CD4-positive, alpha-beta T cell treated with Interleukin-21 for 1 hour (primary cell): ENCODE measurements at places on chromosomes 2 and 18.
A peak's percentile ranks its signal among the peaks of the same experiment; 100 is the strongest.

DNA sequence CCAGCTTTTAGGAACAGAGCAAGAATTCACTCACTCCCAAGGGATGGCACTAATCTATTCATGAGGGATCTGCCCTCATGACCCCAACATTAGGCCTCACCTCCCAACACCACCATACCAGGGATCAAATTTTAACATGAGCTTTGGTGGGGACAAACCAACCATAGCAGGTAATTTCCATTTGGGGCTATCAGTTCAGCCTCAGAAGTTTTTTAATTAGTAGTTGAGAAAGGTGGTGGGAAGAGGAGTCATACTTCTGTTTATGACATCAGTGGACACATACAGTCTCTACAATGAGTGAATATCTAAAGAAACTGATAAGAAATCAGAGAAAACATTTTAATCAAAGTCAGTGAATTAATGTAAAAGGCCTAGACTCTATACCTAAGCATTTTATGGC is 59.6 kb upstream of the EMILIN2 start:
- no peak for DNase-seq

DNA sequence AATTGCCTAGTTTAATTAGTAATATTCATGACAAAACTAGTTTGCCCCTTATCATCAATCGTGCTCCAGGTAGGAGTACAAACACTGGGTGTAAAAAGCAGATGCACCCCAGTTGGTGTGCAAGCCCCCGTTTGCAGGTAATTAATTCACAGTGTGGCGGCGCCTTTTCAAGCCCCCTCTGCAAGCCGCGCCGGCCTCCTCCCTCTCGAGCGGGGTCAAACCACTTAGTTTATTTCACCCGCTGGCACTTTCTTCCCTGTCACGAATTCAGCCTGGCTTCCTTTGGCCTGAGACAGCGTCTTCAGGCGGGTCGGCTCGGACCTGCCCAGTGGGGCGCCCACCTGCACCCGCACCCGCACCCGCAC is 64.7 kb upstream of the MAPRE2 start:
- no peak for DNase-seq

DNA sequence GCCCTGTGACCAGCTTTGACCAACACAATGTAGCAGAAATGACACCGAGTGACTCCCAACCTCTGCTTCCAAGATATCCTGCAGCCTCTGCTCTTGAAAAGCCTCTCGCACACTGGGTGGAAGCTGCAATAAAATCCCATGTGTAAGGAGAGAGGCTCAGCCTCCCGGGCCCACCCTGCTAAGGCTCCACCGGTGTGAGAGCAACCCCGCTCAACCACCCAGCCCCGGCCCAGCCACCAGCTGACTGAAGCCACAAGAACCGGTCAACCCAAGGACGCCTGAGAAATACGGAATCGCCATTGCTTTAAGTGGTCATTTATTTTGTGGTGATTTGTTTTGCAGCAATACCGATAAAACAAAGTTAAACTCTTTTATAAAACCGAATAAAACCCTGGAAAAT is 452.8 kb upstream of the SMIM21 start:
- no peak for DNase-seq

DNA sequence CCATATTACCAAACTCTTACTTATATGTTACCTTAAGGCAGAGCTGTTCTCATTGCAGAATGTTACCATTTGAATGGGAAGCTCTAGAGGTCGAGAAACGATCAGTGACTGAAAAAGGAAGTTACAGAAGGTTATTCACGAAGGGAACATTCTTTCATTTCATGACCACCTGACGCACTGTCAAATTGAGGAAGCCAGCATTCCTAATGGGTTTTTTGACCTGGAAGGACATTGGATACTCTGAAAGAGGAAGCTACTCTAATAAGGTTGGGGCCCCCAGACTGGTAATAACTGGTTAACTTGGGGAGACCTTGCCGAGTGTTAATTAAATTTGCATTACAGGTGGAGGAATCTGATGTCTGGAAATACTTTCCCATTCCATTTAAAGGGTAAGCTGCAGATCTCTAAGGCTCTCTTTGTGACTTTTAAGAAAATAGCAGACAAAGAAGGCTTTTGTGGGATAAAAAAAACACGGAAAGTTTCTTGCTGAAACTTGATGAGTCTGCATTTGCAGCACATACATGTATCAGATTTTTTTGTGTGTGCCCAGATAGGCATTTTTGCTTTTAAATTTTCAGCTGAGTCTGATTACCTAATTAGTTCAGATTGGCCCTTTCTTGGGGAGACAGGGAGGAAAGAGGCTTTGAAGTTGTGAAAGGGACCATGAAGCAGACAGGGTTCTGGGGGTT is 137.1 kb downstream of the LTBP1 start:
- no peak for DNase-seq

GRCh38 chr18:45237343-45238098 is 377.8 kb upstream of the SLC14A2 start:
- no peak for DNase-seq

DNA sequence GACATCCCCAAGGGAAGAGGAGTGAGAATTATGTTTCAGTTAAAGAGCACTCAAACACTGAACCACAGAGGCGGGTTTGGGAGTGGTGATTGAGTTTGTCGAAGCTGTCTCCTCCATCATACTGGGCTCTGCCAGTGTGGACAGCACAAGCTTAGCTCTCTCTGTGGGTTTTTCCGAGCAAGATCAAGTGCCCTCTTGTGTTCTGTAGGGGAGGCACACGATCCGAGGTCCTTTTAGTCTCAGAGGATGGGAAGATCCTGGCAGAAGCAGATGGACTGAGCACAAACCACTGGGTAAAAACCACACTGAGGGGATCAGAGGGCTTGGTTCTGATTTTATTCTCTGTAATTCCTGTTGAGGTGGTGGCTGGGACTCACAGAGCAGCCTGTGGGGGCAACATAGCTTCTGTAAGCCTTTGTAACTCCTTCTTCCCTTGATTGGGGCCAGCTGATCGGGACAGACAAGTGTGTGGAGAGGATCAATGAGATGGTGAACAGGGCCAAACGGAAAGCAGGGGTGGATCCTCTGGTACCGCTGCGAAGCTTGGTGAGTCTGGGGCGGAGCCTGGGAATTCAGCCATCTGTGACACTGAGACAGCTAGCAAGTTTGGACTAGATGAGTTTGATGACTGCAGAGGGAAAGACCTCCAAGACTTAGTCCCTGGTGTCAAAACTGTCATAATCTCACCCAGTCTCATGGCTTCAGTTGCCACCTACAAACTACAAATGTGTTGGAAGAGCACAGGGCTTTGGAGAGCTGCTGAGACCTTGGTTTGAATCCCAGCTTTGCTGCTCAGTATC is 2.0 kb downstream of the NAGK start:
- peak; percentile 18 for DNase-seq

- no peak for DNase-seq
Measured at GRCh38 chr18:26700728-26701127, 152.4 kb upstream of the KCTD1 start.

GRCh38 chr2:24206242-24206641 is 31.4 kb downstream of the FAM228A start:
- DNase-seq, result no peak

DNA sequence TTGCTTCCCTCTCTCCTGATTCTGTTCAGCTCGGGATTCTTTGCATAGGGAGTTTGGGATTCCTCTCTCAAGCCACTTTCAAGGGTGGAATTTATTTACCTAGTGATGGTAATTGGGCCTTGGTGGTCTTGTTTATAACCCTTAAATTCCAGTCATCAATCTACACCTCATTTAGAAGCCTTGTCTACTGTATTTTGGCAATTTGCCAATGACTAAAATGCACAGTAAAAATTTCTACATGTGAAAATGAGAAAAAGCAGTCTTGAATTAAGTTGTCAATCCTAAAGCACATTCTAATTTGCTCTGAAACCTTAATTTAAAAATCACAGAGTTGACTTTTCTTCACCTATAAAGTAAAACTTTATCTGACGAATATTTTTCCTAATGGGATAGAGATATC is 749.2 kb upstream of the CRIM1 start:
- no peak for DNase-seq

- DNase-seq, result no peak
Measured at GRCh38 chr2:150693556-150693955, 206.1 kb upstream of the RND3 start.

GRCh38 chr18:47701134-47701533 is 229.3 kb downstream of the SMAD2 start:
- no peak for DNase-seq

GRCh38 chr2:71348302-71348701 is 16.7 kb downstream of the ZNF638 start:
- no peak for DNase-seq

DNA sequence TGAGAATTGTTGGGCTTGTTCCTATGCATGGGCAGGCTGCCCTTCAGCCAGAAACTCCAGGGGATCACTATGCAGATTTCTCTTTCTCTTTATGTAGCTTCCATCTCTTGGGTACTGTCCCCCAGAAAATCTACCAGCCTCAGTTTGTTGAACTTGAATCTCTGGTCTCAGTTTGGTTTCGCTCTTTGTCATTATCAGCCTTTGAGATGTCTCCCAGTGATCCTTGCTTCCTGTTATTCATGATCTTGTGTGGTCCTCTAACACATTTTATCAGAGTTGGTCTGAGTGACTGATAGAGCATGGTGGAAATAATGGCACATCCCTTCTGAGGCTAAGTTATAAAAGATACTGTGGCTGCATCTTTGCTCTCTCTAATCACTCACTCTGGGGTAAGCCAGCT is 7.8 kb downstream of the TMEM87B start:
- no peak for DNase-seq

- no peak for DNase-seq
Measured at GRCh38 chr2:221500501-221501209, 71.4 kb downstream of the EPHA4 start.

- DNase-seq, result no peak
Measured at GRCh38 chr2:48427552-48427951, 102.4 kb upstream of the STON1 start.

DNA sequence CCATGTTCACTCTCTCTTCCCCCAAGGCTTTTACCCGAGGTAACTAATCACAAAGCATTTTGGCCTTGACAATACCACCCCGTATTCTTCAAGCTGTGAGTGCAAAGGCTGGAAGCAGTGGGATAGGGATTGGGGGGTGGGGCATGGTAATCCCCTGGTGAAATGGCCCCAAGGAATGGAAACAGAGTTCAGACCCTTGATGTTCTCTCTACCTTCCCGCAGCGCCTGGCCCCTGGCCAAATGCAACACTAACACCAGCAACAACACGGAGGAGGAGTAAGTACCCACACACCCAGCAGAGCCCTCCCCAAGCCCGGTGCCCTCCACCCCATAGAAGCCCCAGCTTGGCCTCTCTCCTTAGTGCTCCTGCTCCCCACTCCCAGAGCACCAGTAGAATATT is 36.9 kb downstream of the CNGA3 start:
- no peak for DNase-seq

- DNase-seq, result peak; percentile 14
Measured at GRCh38 chr2:206989311-206989710, 50.0 kb downstream of the CPO start.

DNA sequence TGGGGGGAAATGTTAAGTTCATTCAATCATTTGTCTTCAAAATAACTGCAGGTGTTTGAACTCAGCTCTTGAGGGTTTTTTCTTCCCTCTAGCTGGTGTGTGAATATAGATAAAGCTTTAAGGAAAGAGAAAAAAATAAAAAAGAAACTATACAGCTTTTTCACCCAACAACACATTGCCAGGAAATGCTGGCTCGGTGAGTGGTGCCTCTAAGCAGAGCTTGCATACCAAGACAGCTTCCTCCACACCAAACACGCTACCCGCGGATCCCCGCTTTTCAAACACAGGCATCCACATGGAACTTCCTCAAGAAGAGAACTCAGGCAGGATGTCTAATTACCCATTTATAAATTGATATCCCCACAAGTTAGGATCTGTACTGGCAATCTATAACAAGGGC is 69.8 kb upstream of the TANK start:
- DNase-seq, result peak; percentile 39

- DNase-seq, result no peak
Measured at GRCh38 chr2:230765611-230766300, 53.1 kb downstream of the CAB39 start.

DNA sequence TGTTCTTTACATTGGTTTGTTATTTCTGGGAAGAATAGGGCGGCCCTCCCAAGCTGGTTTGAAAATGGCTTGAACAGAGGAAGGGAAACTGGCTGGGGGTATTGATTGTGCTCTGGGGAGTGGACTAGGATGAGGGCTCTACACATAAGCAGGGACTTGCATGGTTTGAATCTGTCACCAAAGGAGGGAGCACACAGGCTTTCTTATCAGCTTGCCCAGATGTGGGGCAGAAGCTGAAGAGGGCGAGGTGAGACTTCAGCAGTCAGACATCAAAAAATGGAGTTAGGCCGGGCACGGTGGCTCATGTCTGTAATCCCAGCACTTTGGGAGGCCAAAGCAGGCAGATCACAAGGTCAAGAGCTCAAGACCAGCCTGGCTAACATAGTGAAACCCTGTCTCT is 7.2 kb upstream of the RAB12 start:
- DNase-seq, result no peak

- peak; percentile 68 for DNase-seq
Measured at GRCh38 chr2:74849228-74849892, 15.4 kb downstream of the HK2 start.

DNA sequence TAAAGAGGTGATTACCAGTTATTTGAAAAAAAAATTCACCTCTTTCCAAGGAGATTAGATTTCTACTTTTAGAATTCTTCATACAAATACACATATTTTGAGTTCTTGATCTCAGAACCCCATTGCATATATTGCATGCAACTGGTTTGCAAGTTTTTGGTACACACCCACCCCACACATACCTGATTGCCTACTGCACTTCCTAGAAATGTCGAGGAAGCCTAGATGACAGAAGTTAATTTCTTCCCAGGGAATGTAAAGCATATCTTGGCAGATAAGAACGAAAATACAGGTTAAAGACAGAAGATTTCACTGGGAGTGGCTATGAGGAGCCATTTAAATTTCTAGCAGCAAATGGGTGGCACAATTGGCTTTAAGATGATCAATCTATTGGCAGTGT is 67.1 kb upstream of the IL1R1 start:
- no peak for DNase-seq

DNA sequence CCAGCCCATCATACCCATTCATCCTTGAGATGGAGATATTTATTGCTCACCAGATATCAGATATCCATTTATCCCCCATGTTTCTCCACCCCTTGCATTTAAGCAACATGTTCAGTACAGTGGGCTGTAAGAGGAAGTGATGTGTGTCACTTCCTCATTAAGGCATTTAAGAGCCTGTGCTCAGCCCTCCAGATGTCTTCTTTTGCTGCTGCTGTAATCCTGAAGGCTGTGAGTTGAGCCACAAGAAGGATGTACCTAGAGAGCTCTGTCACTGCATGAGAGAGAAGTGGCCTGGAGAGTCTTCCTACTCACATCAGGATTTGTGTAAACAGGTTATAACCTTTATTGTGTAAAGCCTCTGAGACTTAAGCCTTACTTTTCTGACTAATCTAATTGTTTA is 151.8 kb upstream of the UNC80 start:
- DNase-seq, result no peak

DNA sequence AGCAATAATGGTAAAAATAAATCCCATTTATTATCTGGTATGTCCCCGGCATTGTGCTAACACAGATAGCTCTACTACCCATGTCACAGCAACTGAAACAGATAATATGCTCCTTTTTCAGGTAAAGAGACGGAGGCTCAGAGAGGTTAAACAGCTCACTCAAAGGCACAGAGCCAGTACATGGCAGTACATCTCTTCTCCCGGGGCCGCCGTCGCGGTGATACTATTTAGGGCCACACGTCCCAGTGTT is 693 bp upstream of the PDK1 start:
- no peak for DNase-seq

- DNase-seq, result no peak
Measured at GRCh38 chr2:138949517-138949916, 169.3 kb upstream of the NXPH2 start.

GRCh38 chr2:202088777-202089176 is 15.7 kb downstream of the KIAA2012 start:
- no peak for DNase-seq

GRCh38 chr18:5439986-5440696 is 103.7 kb downstream of the EPB41L3 start:
- DNase-seq, result no peak
